ENCODE measurements at places on chromosomes 13 and 19. TPM values are rescaled to one million over a fixed set of nuclear protein-coding genes. Genes with fewer than 3 reads are reported as not detected.

The SLC46A3 gene
- 1.8 TPM for polyA plus RNA-seq

DNA sequence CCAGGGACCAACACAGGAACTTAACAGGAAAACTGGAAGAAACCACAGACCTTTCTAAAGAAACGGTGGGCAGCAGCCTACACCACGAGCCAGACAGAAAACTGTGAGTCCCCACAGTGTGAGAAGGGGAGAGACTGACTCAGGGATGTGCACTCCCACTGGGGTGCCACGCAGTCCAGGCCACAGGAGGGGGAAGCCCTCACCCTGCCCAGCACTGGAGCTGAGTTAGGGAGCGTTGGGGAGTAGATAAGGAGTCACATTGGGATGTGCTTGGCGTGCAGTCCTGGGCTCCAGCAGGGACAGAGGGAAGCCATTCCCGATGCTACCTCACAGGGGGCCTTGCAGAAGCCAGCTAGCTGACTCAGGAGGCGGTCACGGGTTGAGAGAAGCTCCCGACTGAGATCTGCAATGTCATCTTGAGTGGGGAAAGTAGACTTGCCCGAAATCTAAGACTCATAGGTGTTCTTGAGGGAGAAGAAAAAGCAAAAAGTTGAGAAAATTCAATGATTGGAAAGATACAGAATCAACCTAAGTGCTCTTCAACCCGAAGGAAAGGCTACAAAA lies 17.3 kb downstream of the SIGLEC8 start:
- DNase-seq = no peak

DNA sequence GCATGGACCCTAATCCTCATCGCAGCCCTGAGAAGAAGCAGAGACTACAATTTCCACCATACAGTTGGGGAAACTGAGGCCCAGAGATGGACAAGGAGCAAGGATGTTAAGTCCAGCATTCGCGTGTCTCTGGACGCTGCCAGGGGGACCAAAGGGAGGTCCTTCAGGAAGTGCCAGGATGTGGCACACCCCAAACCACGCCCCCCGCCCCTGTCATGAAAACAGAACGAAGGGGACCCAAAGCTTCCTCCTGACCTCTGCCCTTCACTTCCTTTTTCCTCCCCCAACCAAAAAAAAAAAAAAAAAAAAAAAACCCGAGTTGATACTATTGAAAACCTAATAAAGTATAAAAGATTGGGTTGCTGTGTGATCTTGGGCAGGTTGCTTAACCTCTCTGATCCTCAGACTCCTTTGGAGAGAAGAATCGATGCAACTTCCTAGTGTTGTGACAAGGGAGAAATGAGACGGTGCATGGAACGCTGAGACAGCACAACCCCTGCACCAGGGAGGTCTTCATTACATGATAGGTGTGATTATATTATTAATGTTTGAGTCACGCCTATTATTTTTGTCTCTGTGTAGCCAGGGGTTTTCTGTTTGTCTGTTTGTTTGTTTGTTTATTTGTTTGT lies 2.7 kb upstream of the ZBTB7A start:
- no peak for DNase-seq

DNA sequence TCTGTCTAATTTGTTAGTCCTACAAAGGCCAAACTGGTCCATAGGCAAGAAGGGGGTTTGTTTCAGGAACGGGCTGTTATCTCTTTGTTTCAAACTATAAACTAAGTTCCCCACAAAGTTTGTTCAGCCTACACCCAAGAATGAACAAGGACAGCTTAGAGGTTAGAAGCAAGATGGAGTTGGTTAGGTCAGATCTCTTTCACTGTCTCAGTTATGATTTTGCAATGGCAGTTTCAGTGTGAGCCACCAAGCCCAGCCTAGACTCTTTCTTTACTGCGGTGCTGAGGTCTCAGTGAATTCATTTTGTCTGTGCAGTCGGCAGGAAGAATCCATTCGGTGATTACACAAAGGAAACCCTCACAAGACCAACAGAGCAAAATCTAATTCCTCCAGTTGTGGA lies 56.6 kb upstream of the ABCC4 start:
- no peak for DNase-seq

DNA sequence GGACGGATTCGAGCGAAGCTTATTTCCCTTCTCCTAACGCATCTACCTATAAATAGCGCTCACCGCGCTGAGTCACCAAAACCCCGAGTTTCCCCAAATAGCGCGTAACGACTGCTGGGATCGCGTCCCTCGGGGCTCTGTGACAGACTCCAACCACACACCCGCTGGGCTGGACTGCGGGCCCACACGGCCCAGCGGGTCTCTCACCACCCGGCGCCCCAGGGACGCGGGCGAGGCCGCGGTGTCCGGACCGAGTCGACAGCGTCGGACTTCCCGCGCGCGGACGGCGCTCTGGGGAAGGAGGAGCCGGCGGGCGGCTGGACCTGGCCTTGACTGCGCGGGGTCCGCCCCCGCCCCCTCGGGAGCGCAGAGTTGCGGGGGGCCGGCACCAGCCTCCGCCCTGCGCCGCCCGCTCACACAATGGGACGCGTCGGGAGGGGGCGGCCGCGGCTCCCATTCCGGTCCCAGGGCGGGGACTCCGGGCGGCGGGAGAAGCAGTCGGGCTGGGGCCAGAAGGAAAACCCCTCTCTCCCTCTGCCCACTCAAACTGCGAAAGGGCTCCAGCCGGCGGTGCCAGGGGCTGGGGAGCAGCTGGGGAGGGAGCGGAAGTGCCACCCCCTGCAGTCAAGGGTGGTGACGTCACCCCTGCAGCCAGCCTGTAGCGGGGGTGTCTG lies 108.8 kb downstream of the KCNRG start:
- DNase-seq = peak; percentile 97

GRCh38 chr19:4301590-4302242 lies 473 bp downstream of the TMIGD2 start:
- no peak for DNase-seq

The ZNF329 gene
- 19.8 TPM for polyA plus RNA-seq

- no peak for DNase-seq
These were observed 389.9 kb downstream of the RFC3 start for GRCh38 chr13:34207872-34208271.

DNA sequence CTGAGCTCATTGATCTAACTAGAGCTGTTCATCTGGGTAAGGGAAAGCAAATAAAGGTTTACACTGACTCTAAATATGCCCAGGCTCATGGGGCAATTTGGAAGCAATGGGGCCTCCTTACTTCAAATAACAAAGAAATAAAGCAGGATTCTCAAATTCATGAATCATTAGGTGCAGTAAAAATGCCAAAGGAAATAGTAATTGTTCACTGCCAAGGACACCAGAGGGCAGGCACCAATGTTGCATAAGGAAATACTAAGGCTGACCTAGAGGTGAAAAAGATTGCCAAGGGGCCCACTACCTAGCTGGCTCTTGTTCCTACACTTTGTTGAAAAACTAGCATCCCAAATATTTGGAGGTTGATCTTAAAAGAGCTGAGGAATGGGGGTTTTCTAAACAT lies 1686.7 kb upstream of the MIR17HG start:
- DNase-seq = no peak

DNA sequence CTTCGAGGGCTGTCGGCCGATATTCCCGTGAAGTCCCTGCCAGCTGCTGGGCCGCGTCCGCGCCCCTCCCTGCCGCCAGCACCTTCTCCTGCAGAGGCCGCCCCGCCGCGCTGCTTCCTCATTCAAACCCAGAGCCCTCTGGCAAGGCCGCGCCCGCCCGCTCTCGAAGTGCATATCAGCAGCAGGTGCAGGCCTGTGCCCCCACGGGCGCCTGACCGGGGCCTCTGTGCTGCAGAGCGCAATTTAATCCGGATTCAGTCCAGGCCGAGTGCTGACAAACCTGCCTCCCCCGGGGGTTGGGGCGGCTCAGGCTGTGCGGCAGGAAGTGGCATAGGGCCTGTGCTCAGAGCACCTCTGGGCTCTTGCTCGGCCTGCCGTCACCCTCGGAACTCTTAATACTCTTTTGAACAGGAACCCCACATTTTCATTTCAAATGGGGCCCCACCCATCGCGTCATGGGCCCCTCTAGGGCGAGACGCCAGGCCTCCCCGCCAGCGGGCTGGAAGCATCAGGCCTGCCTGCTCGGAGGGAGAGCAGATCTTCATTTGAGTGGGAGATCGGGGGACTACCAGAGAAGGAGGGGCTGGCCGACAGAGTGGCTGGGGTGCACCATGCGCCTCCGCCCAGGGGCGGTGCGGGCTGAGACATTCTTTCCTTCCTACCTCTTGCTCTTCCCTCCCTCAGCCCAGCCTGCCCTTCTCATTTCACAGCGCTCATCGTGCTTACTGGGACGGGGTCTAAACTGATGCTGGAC lies 125.7 kb downstream of the TNFRSF19 start:
- no peak for DNase-seq

GRCh38 chr19:23436944-23437343 lies 41.7 kb upstream of the ZNF91 start:
- no peak for DNase-seq

GRCh38 chr13:25756912-25757311 lies 294.9 kb downstream of the SHISA2 start:
- DNase-seq = no peak

The TPGS1 gene
- 7.3 TPM for polyA plus RNA-seq

The ICAM4 gene
- polyA plus RNA-seq = 10.1 TPM

DNA sequence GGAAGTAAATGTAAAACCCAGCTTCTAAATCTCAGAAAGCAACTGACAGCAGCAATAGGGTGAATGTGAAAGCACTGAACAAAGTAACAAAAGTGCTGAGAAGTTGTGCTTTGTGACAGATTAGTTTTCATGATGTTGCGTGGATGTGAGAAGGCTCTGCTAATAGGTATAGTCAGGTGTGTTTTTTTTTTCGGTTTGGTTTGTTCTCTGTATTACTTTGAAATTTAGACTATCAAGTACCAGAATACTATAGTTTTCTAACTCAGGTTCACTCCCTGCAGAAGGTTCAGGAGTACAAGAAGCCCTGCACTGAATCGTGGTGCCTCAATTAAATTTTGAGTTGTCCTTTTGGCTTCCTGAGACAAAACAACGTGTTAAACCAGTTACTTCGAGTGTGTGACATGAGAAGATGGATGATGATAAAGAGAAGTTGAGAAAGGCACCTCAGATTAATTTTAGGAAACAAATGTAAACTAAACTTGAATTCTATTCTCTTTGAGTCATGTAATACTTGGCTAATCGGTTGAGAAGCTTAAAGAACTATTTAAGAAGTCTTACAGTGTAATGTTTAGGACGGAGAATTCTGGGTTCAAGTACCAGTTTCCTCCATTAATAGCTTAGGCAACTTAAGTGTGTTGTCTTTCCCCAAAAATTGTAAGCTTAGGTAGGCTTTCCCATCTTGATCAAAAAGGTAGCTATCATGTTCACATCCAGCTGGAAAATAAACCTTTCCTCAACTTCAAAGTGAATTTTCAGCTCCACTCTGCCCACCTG lies 10.3 kb downstream of the MIR17HG start:
- DNase-seq = no peak

DNA sequence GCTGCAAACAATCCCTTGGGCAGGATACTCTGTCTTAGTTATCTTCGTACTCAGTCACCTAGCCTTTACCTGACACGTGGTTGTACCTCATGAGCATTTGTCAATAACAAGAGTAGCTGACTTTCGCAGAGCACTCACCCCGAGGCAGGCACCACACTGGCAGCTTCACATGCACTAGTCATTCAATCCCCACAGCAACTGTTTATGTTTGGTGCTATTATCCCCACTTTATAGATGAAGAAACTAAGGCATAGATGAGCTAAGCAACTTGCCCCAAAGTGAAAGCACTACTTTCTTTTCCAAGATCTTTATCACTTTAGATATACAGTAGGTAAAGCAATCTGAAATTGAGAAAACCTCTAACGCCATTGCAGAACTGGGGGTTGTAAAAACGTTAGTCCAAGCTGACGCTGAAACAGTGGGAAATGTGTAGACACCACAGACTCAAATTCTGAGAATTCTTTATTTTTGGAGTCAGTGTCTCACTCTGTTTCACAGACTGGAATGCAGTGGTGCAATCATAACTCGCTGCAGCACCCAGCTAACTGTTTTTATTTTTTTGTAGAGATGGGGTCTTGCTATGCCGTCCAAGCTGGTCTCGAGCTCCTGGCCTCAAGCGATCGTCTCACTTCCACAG lies 446.0 kb downstream of the FOXO1 start:
- DNase-seq = no peak

- DNase-seq = no peak
These were observed 1005.7 kb downstream of the UQCRFS1 start for GRCh38 chr19:28207244-28207643.

GRCh38 chr13:91565296-91565695 lies 166.9 kb downstream of the GPC5 start:
- no peak for DNase-seq

DNA sequence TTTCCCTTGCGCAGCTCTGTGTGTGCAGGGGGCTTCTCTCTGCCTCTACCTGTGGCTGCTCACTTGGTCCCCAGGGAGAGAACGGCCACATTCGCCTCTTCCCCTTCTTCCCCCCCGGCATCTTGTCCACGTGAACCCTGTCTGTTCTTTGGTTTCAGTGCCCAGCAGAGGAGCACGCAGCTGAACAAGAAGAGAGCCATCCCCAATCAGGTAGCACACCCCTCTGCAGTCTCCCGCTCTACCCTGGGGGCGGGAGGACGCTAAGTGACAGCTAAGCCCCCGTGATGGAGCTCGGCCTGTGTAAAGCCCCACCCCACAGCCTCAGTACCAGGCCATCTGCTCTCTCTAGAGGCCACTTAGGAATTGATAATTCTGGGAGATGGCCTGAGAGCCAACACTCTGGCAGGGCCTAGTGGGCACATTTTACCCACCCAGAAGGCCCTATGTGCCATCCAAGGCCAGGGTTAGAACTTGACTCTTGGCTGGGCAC lies 30.2 kb downstream of the TMED1 start:
- DNase-seq = no peak

DNA sequence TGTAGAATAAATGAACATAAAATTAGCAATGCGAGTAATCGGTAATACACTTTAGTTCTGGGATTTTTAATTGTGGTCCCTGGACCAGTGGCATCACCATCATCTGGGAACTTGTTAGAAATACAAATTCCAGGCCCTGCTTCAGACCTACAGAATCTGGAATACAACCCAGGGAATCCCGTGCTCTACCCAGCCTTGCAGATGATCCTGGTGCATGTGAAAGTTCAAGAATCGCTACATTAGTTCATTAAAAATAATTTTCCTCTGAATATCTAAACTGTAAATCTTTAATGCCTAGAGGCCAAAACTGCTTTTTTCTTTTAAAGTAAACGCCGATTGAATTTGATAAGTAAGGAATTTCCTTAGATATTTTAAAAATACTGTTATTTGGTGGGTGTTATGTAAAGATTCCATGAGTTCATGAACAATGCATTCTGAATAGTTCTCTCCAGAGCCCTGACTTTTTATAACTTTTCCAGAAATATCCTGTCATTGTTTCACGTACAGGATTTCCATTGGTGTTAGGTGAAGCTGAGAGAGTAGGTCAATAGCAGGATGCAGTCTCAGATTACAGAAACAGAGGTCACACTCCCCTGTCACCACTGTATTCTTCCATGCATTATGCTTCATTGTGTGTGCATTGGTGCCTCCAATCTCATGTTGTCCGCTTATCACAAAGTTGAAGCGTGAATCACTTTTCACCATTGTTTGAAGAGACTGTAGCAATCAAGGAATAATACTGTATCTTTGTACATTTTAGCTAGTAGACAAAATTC lies 596.5 kb upstream of the KLF12 start:
- DNase-seq = no peak

The RDH13 gene
- polyA plus RNA-seq = 7.4 TPM

Measured in right lung (tissue), 10 donors.